ENCODE measurements at places on chromosomes 11 and 22.
A peak's percentile ranks its signal among the peaks of the same experiment; 100 is the strongest.

DNA sequence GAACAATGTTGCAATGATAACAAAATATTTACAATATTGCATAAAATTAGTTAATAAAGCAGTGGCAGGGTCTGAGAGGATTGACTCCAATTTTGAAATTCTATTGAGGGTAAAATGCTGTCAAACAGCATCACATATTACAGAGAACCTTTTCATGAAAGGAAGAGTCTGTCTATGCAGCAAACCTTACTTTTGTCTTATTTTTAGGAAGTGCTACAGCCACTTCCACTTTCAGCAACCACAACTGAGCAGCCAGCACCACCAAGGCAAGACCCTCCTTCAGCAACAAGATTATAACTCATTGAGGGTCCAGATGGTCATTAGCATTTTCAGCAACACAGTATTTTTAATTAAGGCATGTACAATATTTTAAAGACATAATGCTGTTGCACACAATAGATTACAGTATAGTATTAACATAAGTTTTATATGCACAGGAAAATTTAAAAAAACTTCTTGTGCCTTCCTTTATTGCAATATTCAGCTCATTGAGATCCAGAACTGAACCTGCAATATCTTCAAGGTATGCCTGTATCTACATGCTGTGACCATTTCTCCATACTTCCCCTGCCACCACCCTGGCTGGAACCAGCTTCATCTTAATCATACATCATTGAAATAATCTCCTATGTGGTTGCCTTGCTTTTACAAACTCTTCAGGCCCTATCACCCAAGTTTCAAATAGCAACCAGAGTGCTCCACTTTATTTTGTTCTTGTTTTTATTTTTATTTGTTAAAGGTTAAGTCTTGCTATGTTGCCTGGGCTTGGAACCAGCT is 711.2 kb downstream of the KCNA4 start:
- no peak for DNase-seq

- DNase-seq: peak; percentile 30
Observed at GRCh38 chr11:6315811-6316425, 4.4 kb downstream of the CAVIN3 start.

DNA sequence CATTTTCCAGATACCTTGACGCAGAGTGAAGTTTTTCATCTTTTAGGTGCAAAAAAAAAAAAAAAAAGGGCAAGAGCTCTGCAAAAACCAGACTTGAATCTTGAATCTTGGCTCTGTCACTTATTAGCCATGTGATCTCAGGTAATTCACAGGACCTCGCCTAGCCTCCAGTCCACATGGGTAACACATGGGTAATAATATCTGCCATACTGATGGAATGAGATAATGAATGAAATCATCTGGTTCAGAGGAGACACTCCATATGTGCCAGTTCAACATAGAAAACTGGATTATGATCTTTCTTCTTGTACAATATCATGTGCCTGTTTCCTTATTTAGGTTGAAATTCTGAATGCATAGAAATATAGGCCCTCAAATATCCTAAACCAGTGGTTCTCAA is 8.6 kb upstream of the AMOTL1 start:
- DNase-seq: no peak

DNA sequence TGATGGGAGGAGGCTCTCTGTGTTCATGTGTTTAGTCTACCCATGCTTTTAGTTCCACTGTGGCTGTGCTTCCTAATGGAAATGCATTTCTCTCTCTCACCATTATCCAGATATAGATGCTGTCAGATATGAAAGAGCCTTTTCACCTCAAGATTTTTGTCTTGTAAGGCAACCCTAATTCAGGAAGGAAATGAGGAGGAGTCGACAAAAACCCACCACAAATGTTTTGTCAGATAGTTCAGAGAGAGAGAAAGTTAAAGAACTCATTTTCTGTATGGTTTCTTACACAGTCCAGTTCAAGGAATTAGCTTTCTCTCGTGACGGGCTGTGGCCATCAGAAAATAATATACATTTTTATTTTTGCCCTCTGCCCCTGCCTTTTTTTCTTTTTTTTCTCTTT is 82.5 kb downstream of the ARL14EP start:
- no peak for DNase-seq
